ENCODE measurements at places on chromosomes 16 and 17.

- DNase-seq: no peak
Measured at GRCh38 chr17:613725-614124, 100.9 kb downstream of the VPS53 start.

GRCh38 chr17:34254146-34254545 is 939 bp upstream of the CCL2 start:
- no peak for DNase-seq

- no peak for DNase-seq
Measured at GRCh38 chr16:82874271-82874670, 247.5 kb downstream of the CDH13 start.

GRCh38 chr17:64174686-64175456 is 44.9 kb upstream of the ERN1 start:
- peak; percentile 73 for DNase-seq

DNA sequence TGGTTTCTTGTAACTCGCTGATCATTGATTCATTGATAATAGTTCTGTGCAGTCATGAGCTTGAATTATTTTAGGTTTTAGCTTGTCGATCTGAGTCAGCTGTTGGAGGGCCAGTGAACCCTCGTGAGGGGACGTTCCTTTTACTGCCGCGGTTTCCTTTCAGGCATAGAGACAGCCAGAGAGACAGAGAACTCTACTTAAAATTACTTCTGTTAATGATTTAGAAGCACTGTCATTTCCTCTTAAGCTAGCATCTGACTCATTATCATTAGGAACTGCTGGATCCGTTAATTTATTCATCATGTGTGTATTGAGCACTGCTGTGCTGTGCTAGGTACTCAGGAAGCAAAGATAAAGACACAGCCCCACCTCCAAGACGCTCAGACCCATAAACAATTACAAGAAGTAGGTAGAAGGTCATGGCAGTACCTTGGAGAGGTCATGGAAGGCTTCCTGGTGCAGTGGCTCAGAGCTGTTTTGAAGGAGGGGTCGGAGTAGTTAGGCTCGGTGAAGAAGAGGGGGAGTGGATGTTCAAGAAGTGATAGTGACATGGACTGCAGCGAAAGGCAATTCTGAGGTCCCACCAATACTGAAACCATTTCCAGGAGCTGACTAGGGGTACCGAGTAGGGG is 3.3 kb downstream of the PGS1 start:
- DNase-seq: peak; percentile 66

- no peak for DNase-seq
Measured at GRCh38 chr16:19939553-19939952, 54.9 kb upstream of the GPRC5B start.

- DNase-seq: no peak
Measured at GRCh38 chr16:56910112-56910511, 21.8 kb upstream of the HERPUD1 start.

DNA sequence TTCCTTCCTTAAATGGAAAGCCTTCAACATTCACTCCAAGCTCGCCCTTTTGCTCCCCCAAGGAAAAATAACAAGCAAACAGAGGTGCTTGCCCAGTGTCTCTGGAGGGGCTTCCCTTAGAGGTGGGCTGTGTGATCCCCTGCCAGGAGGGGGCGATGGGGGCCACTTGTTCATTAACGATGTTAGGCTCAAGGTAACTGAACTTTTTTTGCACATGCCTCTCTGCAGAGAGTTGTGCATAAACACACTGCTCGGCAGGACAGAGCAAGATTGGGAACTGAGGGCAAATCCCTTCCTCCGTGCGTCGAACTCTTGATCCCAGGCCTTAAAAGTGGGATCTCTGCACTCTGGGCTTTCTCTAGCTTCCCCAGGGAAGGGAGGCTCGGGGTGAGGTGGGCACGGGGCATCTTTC is 15.5 kb upstream of the NAGLU start:
- no peak for DNase-seq

- DNase-seq: no peak
Measured at GRCh38 chr16:67951485-67951884, 7.6 kb upstream of the LCAT start.

Measured in CD4-positive, alpha-beta T cell treated with Interleukin-1 beta for 1 hour (primary cell).